AG20443 (cell line): ENCODE measurements at places on chromosomes 5 and 9.
A peak's percentile ranks its signal among the peaks of the same experiment; 100 is the strongest.

DNA sequence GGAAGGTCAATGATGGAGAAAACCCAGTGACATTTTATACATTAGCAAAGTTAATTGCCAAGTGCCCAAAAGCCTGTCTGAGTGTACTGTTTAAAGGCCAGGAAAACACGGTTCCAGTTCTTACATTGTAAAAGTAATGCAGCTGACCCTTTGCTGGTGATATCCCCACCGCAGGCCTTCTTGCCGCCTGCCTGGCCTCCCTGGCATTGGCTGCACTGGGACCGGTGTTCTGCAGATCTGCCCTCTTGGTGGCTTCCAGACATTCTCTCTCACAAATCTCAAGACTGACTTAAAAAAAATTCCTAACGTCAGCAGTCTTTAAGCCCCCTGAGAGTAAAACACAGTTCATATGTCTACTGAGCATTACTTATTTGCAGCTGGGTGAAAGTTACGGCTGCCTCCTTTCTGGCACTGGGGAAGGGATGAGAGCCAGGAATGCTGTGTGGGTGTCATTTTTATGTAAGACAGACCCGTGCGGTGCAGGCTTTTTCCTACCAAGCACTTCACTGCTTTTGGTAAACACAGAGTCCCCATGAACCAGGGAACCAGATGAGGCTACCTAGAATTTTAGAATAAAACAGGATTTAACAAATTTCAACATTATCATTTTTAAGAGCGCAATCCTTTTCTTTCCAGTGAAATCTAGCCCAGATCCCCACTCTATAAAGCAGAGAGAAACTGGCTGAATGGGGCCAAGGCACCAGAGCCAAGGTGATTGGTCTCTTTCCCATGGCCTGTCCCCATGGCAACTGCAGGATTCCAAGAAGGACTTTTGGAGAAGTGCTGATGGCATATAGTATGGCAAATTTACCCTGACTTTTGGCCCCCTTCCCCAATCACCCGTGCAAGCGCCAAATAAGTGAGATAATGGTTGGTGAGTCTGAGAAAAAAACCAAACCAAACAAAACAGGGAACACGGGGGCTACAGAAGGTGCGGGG is 80.8 kb downstream of the LMNB1 start:
- DNase-seq: no peak

DNA sequence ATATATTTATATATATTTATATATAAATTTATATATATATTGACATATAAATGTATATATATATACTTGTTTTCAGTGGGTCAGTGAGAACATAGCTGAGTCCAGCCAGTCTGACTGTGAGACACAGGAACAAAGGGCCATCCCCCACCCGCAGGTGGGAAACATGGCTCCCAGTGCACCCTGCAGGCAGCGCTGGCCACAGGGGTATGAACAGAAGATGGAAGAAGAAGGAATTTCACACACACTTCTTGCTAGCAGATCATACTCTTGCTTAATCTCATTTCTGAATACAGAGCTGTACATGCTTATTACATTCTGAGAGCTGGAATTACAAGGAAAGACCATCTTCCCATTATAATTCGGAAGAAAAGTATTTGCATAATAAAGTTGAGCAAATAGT is 595.4 kb downstream of the IRX1 start:
- no peak for DNase-seq

DNA sequence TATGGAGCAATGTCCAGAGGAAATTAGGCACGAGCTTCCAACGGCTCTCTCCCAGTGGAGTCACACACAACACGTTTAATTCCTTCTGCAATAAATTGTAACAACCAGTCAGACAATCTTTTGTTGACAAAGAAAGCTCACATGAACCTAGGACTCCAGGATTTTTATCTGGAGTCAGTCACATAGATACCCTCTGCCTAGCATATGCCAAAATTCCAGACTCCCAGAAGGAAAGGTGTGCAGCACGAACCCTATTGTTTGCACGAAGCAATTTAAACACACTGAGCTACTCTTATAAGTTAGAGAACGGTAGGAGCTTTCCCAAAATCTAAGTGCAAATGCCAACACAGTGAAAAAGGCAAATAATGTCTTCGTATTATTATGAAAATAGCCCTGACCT is 67.1 kb downstream of the TEX10 start:
- DNase-seq: no peak

DNA sequence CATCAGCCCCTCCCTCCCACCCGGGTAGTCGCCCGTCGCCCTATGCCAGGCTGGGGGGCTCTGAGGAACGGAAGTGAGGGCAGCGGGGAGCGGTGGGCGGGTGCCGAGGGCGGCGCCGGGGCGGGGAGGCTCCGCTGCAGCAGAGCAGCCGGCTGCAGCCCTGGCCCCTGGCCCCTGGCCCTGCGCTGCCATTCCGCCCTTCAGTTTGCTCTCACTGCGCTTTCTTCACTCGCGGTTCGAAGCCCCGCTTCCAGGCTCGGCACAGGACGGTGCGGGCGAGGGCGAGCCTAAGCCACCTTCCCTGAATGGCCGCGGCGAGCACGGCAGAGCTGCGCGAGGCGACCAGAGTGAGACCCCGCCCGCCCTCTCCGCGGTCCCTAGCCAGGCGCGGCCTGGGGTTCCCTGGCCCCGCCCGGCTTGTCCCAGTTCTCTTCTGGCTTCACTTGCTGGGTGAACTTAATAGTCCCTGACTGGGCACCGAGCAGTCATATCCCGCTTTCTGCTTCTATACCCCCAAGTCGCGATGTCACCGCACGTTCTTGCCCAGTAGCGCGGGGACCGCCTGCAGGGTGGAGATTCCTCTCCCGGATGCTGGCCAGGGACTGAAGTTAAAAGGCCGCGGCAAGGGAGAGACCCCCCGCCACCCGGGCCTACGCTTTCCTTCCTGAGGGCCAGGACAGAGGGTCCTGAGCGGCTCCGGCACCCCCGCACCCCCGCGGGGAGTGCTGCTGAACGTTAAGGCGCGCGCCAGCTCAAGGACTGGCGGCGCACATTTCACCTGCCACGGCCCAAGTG is 623 bp upstream of the TRIM36 start:
- no peak for DNase-seq

GRCh38 chr5:36704131-36704530 is 97.7 kb downstream of the SLC1A3 start:
- DNase-seq: no peak

GRCh38 chr5:138676556-138677193 is 76.5 kb upstream of the CTNNA1 start:
- no peak for DNase-seq

GRCh38 chr9:135992486-135993408 is 31.6 kb upstream of the UBAC1 start:
- peak; percentile 84 for DNase-seq

DNA sequence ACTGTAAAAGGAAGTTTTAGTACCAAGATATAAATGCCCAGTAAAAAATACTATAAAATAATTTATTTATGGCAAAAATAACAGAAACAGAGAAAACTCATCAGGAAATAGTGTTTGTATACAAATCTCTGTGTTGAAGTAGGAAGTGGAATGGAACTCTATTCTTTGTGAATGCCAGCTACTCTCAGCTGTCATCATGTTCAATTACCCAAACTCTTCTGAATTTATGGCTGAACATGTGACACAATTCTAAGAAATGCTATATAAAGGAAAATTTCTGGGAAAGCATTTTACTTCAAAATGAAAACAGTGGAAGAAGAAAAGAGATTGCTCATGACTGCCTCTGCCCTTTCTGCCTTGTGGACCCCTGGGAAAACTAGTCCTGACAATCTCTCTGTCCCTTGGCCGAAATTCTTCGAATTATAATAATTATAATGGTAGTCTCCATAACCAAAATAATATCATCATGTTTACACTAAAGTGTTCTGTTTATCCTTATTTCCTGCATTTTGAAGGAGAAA is 522.3 kb upstream of the ST8SIA4 start:
- DNase-seq: peak; percentile 8

- DNase-seq: no peak
Measured at GRCh38 chr9:24413651-24414050, 132.0 kb downstream of the IZUMO3 start.

GRCh38 chr9:83154821-83155220 is 91.9 kb upstream of the RASEF start:
- no peak for DNase-seq

- DNase-seq: no peak
Measured at GRCh38 chr9:99169982-99170761, 51.6 kb downstream of the ALG2 start.

DNA sequence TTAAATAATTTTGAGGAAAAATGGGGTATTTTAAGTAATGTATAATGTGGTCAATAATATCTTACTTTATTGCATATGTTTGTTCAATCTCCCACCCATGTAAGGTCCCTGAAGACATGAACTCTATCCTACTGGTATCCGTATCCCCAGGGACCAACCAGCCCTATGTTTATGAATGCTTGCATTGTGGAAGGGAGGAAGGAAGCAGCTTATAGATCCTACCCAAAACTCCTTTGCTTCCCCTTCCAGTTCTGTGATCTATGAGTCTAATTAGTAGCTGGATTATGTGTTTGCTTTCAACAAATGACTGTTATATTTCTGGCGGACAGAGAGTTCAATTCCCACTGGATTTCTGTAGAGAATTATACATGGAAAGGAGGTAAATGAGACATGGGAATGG is 45.6 kb downstream of the CNTRL start:
- DNase-seq: no peak

GRCh38 chr9:119868694-119869093 is 499.5 kb upstream of the BRINP1 start:
- DNase-seq: no peak

- DNase-seq: no peak
Measured at GRCh38 chr9:124283228-124283814, 25.6 kb downstream of the NEK6 start.

DNA sequence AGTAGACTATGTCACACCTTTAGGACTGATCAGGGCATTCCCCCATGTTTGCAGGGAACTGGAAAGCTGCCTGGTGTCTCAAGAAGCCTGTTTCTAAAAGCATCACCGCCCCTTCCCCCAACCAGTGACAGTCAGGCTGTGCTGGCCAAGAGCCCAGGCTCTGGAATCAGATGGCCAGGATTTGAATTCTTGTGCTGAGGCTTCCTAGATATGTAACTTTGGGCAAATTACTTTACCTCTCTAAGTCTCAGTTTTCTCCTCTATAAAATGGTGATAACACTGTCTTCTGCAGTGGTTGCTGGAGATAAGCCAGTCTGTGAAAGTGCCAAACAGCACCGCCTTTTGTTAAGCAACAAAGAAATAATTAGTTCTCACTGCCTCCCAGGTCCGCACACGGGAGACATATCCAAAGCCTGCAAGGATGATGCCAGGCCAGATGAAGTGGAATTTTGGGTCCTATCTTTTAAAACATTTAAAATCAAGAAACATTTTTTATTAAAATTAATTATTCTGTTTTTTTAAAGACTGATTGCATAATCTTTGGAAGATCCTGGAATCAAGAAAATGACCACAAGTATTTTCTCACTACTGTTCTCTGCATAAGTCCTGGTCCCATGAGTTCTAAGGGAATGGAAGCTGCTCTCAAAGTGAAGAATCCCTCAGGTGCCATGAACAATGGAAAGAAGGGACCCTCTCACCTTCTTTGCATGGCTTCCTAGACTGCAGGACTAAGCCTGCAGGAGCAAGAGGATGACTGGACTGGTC is 13.9 kb downstream of the SLC31A2 start:
- peak; percentile 77 for DNase-seq

DNA sequence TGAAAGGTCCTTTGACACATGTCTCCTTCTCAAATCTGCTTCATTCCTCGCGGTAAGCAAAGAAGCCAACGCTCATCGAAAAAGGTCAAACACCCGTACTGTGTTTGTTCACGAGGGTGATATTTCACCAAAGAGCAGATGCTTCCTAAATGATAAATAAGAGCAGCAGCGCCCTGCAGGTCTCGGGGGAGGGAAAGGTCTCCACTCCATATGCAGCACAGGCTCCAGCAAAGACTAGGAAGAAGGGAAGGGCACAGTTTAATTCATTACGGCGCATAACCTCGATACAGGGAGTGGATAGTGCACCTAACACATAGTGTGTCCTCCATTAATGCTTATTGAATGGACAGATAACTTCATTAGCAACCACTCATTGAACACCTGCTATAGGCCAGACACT is 593.3 kb downstream of the CDK5RAP2 start:
- no peak for DNase-seq

DNA sequence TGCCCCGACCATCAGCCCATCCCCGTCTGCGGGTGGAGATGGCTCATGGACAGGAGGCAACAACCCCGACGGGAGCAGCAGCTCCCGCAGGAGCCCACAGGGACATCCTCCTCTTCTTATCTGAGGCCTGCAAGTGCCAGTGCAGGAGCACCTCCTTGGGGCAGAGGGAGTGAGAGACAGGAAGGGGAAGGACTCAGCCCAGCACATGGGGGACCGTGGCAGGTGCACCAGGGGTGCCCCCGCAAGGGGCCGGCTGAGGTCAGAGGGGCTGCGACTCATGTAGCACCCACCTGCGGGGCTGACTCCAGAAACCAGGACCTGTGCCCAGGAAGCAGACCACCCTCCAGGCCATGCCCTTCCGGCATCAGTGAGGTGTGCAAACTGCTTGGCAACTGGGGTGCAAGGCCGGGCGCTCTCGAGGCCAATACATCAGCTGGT is 259.8 kb upstream of the ADAMTS16 start:
- DNase-seq: no peak
